Activated T-helper 2 cell treated with anti-CD3 and anti-CD28 coated beads, Interferon-gamma antibody, Interleukin-2, Interleukin-4, amounts not matched to agents 10 μg/mL and 5 μg/mL and 100 μg/mL, durations not matched to agents 14 hours and 24 hours and 36 hours (primary cell): ENCODE measurements at places on chromosomes 12 and 14. TPM values are rescaled to one million over a fixed set of nuclear protein-coding genes. Genes with fewer than 3 reads are reported as not detected.

NINJ2 gene
- 3.1 and 4.6 TPM in 2 replicates for total RNA-seq

GRCh38 chr12:78315028-78315427 lies 484.3 kb downstream of the NAV3 start:
- no peak for DNase-seq

GRCh38 chr14:20440465-20440864 lies 4.5 kb upstream of the KLHL33 start:
- no peak for DNase-seq

GRCh38 chr12:86186449-86186848 lies 69.7 kb downstream of the MGAT4C start:
- DNase-seq = no peak

- DNase-seq = no peak
These were observed 65.7 kb downstream of the PRKCH start for GRCh38 chr14:61387076-61387475.
